Left forelimb (tissue), 1 donor: ENCODE measurements at places on chromosomes 16 and 17.
A peak's percentile ranks its signal among the peaks of the same experiment; 100 is the strongest.

DNA sequence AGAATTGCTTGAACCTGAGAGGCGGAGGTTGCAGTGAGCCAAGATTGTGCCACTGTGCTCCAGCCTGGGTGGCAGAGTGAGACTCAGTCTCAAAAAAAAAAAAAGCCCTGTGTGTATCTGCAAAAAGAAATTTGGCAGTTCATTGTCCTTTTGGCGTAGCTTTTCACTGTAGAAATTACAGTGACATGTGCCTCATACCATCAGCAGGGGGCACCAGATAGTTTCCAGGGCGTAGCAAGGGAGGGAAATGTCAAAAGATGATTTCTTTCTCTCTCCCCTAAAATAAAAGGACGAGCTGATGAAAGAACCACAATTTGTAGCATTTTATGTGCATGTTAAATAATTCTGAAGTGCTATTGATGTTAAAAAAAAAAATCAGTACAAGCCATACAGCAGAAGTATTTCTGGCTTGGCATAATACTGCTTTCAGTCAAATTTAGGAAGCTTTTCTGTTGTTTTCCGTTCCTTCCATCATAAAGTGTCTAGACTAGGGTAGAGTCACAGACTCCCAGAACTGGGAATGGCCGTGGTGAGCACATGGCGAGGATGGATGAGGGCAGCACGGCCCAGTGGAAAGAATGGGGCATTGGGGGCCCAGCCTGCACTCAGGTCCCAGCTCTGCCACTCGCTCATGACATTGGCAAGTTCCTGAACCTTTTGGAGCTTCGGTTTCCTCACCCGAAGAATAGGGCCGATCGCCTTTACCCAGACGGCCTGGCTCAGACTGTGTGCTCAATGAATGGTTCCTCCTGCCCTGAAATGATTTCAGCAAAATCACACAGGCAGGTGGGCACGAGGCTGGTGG lies 59.8 kb upstream of the RPH3AL start:
- DNase-seq: peak; percentile 33

- no peak for DNase-seq
These were observed 32.1 kb downstream of the DNAH17 start for GRCh38 chr17:78544881-78545755.

GRCh38 chr17:64984851-64985521 lies 65.7 kb upstream of the LRRC37A3 start:
- DNase-seq: no peak

DNA sequence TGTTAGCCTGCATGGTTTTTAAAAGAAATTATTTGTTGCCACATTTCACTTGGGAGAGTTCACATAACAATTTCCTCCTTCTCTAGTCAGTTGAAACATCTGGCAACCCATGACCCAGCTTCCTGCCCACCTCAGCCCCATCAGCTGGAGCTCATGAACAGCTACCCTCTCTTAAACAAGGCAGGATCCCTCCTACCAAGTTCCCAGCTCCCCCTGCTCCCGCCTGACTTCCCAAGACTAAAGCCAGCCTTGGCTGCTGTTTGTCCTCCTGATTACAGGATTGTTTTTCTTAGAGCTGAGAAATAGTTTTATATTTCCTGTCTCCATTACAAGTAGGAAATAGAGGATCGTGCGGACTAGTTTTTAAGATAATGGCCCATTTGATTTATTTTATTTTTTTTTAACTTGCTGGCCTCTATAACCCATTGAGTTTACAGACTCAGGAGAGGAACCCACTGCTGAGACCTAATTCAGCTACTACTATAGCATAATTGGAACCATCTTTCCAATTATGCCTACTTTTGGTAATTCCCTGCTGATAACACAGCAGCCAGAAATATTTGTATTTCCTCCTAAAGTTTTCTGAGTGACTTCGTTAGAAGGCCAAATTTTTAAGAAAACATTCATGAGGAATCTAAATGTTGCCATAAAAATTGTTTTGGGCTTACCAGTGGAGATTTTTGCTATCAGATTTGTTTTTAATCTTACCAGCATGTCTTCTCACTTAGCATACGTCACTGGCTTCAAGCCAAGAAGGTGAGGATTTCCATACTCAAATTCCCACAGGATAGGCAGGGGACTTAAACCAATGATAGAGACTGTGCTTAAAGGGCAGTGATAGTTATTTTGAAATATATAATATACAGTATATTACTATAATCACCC lies 90.0 kb downstream of the ELAC2 start:
- DNase-seq: no peak

- no peak for DNase-seq
These were observed 339.4 kb downstream of the CDH11 start for GRCh38 chr16:64782484-64782883.

GRCh38 chr16:85955566-85955965 lies 56.6 kb downstream of the IRF8 start:
- DNase-seq: no peak

- no peak for DNase-seq
These were observed 12.0 kb downstream of the AP1G1 start for GRCh38 chr16:71796501-71797097.

DNA sequence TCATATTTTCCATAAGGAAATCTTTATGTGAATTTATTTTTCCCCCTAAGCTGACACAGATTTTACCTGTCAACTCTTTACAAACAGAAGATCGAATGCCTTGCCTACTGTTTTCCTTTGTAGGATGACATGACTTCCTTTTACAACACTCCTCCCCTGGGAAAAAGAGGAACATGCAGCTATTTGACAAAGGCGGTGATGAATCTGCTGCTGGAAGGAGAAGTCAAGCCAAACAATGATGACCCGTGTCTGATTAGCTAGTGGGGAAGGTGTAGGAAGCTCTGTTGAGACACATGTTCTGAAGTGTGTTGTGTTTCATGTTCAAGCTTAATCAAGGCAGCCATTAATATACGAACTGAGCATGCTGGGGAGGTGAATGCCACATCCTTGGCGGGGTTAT lies 238.0 kb downstream of the PHKB start:
- no peak for DNase-seq

DNA sequence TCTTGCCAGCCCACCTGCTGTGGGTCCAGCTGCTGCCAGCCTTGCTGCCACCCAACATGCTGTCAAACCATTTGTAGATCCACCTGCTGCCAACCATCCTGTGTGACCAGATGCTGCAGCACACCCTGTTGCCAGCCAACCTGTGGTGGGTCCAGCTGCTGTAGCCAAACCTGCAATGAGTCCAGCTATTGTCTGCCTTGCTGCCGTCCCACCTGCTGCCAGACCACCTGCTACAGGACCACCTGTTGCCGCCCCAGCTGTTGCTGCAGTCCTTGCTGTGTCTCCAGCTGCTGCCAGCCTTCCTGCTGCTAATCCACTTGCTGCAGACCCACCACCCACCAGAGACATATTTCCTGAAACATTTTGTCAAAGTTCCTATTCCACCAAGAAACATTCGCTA lies 641 bp downstream of the KRTAP9-1 start:
- no peak for DNase-seq

GRCh38 chr17:53819956-53820355 lies 2.8 kb upstream of the KIF2B start:
- no peak for DNase-seq

DNA sequence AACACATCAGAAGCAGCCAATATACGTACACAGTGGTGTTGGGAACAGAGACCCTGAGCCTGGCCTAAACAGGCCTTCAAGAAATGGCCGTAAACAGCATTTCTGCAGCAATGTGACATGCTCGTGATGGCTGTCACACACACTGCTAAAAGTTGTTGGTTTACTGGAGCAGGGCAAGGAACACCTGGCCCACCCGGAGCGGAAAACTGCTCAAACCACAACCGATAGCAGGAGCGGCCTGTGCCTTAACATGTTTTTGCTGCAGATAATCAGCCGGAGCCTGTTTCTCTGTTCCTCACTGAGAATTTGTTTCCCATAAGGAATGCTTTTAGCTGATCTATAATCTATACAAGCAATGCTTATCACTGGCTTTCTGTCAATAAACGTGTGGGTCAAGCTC lies 6.0 kb upstream of the DPEP1 start:
- DNase-seq: no peak

DNA sequence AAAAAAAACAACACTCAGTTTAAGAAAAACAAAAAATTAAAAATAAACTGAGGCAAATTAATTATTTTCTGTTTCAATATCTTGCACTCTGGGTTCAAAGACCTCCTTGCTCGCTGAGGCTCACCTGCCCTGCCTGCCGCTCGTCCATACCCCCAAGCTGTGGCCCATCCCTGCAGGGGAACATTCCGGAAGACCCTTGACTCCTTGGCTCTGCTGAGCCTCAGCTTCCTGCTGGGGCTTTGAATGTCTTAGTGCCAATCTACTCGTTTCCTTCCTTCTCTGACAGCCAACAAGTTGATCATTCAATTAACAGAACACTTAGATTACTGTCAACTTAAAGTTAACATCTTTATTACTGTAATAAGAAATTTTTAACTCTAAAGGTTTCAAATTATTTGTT lies 24.3 kb downstream of the G6PC1 start:
- DNase-seq: no peak

GRCh38 chr17:81132197-81132540 lies 33.1 kb upstream of the PVALEF start:
- DNase-seq: no peak

- DNase-seq: peak; percentile 72
These were observed 44.1 kb upstream of the MYH10 start for GRCh38 chr17:8674344-8675305.

- DNase-seq: no peak
These were observed 144.4 kb downstream of the PCTP start for GRCh38 chr17:55895112-55895759.

GRCh38 chr16:86515777-86516622 lies 5.7 kb downstream of the FOXF1 start:
- DNase-seq: no peak

DNA sequence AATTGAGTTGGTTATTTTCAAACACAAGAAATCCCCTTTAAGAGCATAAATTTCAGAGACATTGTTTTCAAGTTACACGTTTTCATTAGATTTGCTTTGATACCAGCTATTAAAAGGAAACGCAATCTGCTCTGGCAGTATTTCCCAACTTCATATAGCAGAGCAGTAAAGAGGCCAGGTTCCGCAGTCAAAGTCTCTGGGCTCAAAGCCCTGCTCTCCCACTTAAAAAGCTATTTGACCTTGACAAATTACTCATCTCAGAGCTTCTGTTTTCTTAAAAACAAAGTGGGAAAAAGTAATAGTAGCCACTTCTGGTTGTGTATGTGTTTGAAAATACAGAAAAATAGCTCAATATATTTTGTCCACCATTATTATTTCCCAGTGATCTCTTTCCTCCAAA lies 89.7 kb upstream of the CDYL2 start:
- DNase-seq: no peak

DNA sequence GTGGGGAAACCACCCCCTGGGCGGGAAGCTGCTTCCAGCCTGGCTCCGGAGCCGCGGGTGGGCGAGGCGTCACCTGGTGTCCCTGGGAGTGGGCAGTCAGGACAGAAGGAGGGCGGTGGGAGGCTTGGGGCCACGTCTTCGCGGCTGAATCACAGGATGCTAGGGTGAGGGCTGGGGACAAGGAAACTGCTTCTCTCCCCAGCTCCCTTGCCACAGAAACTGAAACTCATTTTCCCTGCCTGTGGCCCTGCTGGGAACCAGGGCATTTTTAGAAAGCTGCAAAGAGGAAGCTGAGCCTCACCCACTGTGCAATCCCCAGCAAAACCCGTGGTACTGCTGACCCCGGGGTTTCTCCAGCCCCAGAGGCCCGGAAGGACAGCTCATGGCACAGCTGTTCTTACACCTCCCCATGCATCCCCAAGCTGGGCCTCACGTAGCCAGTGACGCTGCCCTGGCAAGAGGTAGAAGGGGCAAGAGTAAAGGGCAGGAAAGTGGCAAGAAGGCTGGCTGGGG lies 8.2 kb downstream of the RHBDF2 start:
- no peak for DNase-seq

- no peak for DNase-seq
These were observed 20.4 kb downstream of the NFE2L1 start for GRCh38 chr17:48068491-48068961.

GRCh38 chr16:57620335-57621231 lies 7.8 kb upstream of the ADGRG1 start:
- DNase-seq: peak; percentile 64

- no peak for DNase-seq
These were observed 3.5 kb upstream of the CDC6 start for GRCh38 chr17:40284085-40284713.

GRCh38 chr17:915538-916201 lies 63.9 kb downstream of the NXN start:
- DNase-seq: peak; percentile 81

DNA sequence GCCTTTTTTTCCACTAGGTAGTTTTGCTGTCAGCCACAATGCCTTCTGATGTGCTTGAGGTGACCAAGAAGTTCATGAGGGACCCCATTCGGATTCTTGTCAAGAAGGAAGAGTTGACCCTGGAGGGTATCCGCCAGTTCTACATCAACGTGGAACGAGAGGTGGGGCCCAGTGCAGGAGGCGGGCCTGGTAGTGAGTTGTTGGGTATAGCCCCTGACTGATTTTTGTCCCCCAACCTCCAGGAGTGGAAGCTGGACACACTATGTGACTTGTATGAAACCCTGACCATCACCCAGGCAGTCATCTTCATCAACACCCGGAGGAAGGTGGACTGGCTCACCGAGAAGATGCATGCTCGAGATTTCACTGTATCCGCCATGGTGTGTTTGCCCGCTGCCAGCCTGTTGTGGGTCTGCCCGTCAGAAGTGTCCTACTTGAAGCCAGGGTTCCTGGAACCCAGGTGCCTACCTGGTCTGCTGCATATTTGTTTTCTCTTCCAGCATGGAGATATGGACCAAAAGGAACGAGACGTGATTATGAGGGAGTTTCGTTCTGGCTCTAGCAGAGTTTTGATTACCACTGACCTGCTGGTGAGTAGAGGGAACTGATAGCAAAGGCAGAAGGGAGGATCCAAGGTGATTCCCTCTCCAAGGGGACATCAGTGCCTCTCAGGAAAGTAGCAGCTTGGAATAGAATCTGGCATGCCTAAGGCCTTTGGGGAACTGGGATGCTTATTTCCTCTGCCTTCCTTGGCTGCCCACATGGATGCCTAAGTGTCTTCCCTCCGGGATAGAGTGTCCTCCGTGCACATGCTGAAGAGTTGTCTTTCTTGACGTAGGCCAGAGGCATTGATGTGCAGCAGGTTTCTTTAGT lies 1.9 kb upstream of the CD68 start:
- DNase-seq: no peak

- DNase-seq: no peak
These were observed 9.2 kb downstream of the HSBP1 start for GRCh38 chr16:83817022-83817421.

DNA sequence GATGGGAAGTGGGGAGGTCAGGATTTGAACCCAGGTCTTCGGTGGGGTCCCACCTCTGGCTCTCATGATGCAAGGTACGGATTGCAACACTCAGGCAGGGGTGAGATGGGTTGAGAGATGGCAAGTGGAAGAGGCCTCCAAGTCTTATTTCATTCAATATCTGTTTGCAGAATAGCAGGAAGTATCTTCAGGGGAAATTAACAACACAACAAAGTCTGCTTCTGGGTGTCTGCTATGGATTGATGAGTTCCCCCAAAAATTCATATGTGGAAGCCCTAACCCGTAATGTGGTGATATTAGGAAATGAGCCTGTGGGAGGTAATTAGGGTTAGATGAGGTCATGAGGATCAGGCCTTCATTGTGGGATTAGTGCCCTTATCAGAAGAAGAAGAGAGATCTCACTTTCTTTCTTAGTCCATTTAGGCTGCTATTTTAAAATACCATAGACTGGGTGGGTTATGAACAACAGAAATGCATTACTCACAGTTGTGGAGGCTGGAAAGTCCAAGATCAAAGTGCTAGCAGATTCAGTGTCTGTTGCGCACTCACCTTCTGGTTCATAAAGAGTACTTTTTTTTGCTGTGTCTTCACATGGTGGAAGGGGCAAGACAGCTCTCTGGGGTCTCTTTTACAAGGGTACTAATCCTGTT lies 4.4 kb upstream of the CD300H start:
- DNase-seq: no peak

GRCh38 chr17:49521471-49522356 lies 26.6 kb downstream of the NGFR start:
- no peak for DNase-seq
